ENCODE measurements at places on chromosomes 6 and 20. TPM values are rescaled to one million over a fixed set of nuclear protein-coding genes. Genes with fewer than 3 reads are reported as not detected.

DNA sequence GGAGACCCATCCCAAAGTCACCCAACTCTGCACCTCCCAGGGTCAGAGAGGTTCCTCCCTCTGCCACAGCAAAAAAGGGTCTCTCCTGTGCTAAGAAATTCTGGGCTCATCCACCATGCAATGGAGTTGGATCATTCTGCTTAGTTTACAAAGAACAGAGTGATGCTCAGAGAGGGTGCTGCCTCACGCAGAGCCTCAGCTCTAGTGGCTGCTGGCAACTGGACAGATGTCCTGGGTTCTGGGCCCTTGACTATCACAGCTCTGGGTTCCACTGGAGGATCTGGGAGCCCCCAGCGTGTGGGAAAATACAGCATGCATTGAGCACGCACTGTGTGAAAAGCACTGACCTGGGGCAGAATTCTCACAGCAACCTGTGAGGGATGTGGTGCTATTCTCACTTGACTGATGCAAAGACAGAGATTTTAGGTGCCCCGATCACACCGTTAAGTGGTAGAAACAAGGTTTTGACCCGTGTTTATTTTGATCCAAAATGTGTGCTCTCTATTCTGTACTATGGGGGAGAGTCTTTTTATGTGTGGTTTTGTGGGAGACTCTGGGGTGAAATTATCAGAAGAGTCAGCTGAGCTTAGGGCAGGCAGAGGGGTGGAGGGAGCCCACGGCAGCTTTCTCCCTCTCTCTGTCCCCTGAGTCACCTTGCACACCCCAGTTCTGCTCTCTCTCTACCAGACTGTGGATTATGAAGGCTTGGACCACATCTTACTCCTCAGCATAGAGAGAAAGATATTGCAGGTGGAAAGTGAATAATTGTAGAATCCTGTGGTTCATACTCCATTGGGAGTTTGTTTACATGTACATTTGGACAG is 19.9 kb downstream of the TREML4 start:
- no peak for DNase-seq

DNA sequence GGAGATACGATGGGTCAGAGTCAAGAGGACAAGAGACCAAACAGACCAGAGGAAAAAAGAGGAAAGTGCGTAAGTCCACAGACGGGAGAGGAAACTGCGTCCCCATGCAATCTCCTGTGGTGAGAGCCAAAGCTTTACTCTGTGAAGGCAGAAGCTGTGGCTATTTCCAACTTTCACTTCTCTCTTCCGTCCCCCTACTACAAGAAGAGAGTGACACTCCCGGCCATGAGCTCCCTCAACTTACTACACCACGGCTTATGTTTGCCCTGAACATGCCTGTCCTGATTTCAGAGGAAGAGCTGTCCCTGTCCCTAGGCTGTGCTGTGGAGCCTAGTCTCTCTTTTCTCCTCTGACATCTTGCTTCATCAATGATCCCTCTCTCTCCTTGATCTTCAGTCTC is 11.5 kb upstream of the SSR1 start:
- no peak for DNase-seq

GRCh38 chr20:51012357-51012756 is 10.6 kb downstream of the KCNG1 start:
- no peak for DNase-seq

DNA sequence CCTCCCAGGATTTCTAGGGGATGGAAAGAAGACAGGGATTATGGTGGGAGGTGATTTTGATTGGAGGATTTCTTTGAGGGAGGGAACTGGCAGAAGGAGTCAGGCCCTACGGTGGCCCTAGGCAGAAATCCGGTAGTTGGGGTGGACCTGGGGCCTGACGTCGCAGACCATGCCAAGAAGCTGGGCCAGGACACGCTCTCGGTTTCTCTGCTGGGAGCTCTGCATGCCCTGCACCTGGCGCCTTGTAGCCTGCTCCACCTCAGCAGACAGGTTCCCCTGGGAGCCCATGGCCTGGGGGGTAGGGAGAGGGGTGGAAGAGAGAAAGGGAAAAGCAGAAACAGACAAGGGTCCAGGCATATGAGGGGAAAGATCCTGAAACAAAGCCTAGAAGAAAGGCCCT is 1.1 kb downstream of the ATP6V1G2 start:
- no peak for DNase-seq

DNA sequence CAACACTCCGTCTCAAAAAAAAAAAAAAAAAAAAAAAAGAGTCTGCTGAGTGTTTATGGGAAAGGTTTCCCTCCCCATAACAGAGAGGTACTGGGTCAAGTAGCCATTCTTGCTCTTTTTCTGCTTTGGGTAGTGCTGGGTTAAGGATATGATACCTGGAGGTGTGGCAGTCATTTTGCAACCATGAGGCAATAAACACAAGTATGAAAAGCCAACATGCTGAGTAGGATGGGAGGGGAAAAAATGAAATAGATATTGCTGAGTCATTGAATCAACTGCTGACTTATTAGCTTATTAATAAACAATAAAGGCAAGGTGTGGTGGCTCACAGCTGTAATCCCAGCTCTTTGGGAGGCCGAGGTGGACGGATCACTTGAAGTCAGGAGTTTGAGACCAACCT is 2.3 kb upstream of the TOMM34 start:
- no peak for DNase-seq

DNA sequence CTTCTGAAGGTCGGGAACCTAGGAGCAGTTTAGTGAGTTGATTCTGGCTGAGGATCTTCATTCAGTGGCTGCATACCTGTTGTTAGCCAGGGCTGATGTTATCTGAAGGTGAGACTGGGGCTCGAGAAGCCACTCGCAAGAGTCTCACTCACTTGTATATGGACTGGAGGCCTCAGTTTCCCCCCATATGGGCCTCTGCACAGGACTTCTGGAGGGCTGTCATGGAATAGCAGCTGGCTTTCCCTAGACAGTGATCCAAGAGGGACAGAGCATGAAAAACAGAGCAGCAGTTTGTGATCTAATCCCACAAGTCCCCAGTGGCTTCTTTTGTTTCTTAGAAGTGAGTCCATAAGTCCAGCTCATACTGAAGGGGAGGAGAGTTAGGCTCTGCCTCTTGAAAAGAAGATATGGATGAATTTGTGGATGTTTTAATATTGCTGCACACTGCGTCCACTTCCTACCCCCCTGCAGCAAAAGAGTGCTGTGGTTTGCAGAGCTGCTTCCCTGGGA is 623.4 kb downstream of the CDH26 start:
- DNase-seq: no peak

GRCh38 chr6:134138226-134138975 is 86.0 kb upstream of the SLC2A12 start:
- no peak for DNase-seq

DNA sequence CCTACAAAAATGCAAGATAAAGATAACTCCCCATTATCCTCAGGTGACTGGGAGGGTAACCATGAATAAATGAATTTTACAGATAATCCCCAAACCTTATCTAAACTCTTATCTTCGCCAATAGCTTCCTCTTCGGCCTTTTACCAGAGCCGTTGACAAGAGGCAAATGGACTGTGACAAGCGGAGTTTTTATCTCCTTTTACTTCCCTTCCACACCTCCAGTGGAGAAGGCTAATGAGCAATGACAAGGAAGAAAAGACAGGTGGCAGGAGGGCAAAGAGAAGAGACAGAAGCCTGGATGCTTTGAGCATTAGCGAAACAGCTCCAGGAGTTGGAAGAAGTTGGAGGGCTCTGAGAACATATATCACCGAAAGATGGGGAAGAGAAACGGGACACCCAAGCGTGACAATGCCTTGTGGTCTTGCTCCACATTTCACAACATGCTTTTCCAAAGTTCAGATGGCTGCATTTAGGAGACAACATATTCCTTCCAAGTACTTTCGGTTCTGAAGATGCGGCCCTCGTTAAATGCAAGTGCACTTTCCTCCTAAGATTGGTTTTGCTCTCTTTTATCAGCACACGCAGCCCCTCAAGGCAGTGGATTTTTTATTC is 69.2 kb downstream of the PRDM1 start:
- DNase-seq: no peak

DNA sequence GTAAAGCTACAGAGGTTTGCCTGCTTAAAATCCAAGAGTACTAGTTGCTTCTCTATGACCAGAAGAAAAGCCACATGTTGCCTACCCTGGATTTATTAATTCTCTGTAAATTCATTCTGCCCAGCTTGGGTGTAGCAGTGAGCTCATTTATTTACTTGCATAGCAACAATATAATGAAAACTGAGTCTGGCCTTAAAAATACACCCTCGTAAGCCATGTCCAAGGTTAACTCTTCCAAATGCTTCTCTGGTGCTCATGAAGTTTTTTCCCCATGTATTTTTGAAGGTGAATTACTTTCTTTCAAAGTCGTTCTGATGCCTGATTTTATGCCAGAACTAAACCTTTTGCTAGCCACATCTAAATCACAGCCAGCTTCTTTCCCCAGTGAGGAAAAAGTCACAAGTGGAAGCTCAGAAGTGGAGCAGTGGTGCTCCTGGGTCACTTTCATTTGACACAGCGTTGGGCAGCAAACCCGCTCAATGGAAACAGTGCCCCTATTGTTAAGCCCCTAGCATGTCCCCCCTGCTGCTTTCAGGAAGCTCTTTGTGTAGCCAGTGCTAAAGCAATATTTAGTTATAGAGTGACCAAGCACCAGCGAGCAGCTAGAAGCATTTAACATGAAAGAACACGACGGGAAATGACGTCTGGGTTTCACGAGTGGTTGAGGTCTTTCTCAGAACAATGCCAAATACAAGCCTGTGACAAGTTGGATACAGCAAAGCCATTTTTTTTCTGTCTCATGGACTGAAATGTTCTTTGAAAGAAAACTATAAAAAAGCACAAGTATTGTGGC is 29.8 kb downstream of the NEDD9 start:
- DNase-seq: no peak

DNA sequence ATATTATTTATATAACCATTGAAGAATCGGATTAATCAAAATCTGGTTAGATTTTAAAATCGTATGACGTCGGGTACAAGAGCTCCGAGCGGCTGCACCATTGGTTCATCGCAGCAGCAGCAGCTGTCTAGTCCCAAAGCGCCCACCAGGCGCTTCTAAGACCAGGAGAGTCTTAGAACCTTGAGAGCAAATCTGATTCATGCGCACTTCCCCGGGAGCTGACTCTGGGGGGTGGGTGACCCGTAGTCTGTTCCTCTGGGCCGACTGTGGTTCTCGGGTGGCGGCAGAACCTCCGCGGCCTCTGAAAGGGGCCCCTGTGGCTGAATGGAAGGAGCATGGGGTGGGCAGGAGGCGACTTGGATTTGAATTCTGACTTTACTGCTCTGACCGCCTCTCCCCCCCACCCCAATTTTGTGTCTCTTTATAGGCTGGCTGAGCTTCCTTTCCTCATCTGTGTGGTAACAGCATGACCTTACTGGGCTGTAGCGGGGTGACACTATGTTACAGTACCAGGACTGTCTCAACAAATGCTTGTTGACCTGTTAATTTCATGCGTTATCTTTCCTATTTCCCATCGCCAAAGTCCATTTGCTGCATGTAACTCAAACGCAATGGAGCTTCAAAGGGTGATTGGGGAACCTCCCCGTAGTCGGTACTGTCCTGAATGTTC is 119.7 kb downstream of the RTN4IP1 start:
- no peak for DNase-seq

GRCh38 chr6:146543211-146543939 is at the start of gene RAB32:
RAB32 (plus strand) TSS chr6:146543833; CDS start chr6:146543872, 39 bp downstream.
- DNase-seq: peak; percentile 64

GRCh38 chr6:126396131-126396530 is 56.2 kb downstream of the CENPW start:
- no peak for DNase-seq

GRCh38 chr20:56687061-56687460 is 58.0 kb downstream of the TFAP2C start:
- no peak for DNase-seq

GRCh38 chr6:39901116-39901655 is 33.1 kb downstream of the MOCS1 start:
- no peak for DNase-seq

- no peak for DNase-seq
Observed at GRCh38 chr6:158752613-158753012, 66.6 kb downstream of the EZR start.

DNA sequence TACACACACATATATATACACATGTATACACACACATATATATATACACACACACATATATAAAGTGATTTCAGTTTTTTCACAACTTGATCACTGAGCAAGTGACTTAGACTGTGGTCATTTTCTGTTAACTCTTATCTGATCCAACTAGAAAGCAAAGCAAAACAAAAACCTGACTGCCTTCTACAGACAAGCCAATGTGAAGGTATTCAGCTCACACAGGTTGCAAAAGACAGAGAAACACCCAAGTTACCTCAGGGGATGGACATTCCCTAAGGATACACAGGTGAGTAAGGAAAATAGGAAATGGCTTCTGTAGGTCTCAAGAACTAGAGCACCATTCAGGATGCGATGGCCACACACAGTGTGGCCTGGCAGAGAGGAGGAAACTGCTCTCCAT is 58.4 kb upstream of the IER3 start:
- no peak for DNase-seq

Gene SIRPG
- total RNA-seq: not detected

Gene LIME1
- total RNA-seq: 18.4 TPM

Gene CYP39A1
- 6.3 TPM for total RNA-seq

Gene SLC35D3
- not detected for total RNA-seq

Gene MYL9
- 86.5 TPM for total RNA-seq
